Activated CD8-positive, alpha-beta memory T cell treated with anti-CD3 and anti-CD28 coated beads, Interleukin-2, amount 10 ng/mL, durations not matched to agents 7 days and 5 days (primary cell): ENCODE measurements at places on chromosomes 5 and 9.

GRCh38 chr5:149388498-149389190, 9.6 kb upstream of the IL17B start:
- DNase-seq, result no peak

GRCh38 chr5:6899221-6899620, 186.0 kb downstream of the TENT4A start:
- no peak for DNase-seq

DNA sequence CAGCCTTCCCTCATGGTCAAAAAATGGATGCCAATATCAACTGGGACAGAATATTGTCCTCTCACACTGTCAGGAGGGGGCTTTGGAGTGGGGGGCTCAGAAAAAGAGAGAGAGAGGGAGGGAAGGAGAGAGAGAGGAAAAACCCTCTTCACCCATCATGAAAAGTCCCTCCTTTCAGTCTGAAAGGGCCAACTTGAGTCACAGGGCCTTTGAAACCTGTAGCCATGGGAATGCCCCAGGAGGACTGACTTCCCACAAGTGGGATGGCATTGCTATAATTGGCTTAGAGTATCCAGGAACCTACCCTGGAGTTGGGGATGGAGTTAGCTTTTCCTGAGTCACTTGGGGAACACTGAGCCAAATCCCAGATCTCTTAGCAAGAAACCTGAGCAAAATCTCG, 41.2 kb downstream of the DNAJC21 start:
- DNase-seq, result no peak

- no peak for DNase-seq
Measured at GRCh38 chr9:102069969-102070368, 331.5 kb upstream of the GRIN3A start.

- no peak for DNase-seq
Measured at GRCh38 chr5:71816307-71816706, 97.2 kb downstream of the CARTPT start.

- no peak for DNase-seq
Measured at GRCh38 chr5:72149742-72150141, 42.5 kb downstream of the MAP1B start.

- DNase-seq, result no peak
Measured at GRCh38 chr9:12652973-12653372, 40.2 kb upstream of the TYRP1 start.

GRCh38 chr9:130847306-130848217, 12.5 kb downstream of the ABL1 start:
- no peak for DNase-seq

DNA sequence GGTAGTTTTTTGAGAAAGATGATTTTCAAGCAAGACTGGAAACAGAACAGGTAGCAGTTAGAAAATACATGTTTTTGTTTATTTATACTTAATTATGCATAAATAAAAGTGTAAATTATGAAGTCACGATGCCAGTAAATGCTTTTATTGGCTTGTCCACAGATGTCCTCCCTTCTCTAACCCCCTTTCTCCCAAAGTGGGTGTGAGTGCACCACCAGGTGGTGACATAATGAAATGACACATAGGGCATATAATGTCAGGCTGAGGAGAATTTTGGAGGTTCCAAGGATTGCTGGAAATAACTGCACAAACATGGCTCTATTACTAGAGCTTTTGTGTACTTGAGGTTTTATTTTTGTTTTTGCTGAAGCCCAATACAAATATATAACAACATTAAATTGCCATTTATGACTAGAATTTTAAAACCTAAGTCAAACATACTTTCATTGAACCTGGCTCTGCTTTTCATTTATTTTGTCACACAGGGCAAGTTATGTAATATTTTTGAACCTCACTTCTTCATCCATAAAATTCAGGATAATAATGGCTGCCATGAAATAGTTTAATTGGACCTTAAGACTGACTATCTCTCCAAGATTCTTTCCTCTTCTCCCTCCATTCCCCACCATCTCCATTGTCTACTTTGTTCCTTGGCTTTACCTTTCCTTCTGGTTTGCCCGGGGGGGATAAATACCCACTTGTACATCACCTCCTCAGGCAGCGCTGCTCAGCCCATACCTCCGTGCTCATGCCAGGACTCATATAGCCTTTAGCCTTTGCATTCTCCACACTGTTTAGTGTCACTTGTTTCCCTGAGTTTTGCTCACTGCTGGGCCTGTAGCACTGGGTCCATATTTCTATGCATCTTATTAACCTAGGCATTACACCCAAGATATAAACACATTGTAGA, 168.8 kb downstream of the PDE4D start:
- DNase-seq, result peak; percentile 47

GRCh38 chr9:112186695-112187094, 11.6 kb upstream of the SUSD1 start:
- DNase-seq, result no peak

DNA sequence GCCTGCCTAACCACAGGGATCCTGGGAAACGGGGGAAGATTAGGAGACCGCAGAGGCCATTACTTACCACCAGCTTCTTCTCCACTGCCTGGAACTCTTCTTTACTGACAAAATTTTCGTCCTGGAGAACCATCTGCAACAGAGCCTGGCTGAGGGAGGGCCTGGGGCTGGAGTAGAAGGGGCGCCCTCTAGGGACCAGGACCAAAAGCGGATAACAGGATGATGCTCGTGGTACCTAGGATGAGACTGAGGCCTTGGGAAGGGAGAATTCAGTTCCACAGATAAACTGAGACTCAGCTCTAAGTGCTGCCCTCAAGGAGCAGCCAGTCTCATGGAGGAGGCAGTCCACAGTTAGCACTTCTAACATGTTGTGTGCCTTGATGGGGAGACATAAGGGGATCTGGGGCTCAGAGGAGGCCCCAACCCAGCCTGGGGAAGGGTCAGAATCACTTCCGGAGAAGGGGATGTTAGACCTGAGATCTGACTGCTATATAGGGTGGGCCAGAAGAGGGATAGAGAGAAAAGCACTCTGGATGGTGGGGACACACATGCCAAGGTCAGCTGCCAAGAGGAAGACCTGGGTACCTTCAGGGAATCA, 1.2 kb downstream of the SPATA24 start:
- DNase-seq, result peak; percentile 53

GRCh38 chr5:106159616-106160015, 1511.1 kb downstream of the EFNA5 start:
- DNase-seq, result no peak

DNA sequence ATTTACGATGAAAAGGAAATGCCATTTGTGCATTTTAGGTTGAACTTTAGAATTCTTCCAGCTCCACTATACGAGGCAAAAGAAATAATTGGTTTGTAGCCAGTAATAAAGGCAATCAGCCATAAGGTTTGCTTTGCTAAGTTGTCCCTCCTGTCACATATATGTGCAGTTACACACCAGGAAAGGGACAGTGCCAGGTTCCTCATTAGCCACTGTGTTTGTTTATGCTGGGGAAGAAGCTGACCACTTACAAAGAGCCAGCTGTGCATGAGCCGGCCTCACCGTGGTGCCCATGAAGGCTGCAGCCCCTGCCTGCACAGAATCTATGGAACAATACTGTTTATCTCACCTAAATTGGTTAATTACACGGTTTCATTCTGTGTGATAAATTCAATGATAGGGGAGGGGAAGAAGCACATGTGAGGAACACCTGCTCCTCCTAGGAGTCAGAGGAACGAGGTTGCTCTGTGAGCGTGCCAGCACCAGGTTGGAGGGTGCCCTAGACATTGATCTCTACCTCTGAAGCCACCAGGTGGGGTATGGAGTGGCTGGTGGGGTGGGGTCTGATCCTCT, 173.8 kb upstream of the DAP start:
- DNase-seq, result no peak
